HT-29 (cell line): ENCODE measurements at places on chromosomes 16 and 17. TPM values are rescaled to one million over a fixed set of nuclear protein-coding genes. Genes with fewer than 3 reads are reported as not detected.

DNA sequence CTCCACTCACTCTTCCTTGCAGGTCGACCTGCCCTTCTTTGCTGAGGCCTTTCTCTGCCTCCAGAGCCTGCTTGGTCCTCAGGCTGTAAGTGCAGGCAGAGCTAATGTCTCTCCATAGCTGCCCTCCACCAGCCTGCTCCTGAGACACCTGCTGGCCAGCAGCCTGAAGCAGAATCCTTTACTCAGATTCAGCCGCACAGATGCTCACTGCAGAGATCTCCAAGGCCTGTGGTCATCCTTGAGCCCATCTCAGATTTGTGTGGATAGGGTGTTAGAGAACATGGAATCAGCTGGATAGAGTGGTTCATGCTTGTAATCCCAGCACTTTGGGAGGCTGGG is 11.5 kb downstream of the DEXI start:
- no peak for DNase-seq

DNA sequence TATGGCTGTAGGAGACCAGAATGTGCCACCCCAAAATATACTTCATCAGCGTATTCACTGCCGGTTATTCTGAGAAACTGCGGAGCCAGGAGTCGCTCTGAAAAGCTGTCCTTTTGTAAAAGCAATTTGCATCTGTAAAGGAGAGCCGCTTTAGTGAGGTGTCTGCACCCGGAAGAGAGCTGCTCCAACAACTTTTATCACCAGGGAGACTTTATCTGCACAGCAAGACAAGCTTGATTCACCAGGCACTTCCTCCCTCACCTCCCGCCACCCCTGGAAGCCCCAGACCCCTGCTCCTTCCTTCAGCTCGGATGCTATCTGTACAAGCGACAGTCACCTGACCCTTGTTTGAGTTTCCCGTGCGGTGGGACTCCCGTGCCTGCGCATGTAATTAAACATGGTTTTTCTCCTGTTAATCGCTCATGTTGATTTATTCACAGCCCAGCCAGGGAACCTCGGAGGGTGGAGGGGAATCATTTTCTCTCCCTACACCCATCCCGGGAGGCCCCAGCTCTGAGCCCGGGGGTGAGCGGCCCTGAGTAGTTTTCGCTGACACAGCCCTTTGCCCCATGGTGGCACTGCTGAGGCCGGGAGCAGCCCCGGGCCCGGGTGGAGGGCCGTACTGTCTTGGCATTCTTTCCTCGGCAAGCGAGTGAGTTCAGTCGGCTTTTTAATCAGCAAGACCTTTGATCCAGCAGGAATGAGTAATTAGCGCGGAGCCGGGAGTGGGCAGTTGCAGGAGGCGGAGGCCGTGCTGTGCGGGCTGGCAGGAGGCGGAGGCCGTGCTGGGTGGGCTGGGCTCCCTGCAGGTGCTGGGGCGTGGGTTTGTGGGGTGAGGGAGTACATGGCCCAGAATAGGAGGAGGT is 222.7 kb upstream of the CIBAR2 start:
- DNase-seq: peak; percentile 81

DNA sequence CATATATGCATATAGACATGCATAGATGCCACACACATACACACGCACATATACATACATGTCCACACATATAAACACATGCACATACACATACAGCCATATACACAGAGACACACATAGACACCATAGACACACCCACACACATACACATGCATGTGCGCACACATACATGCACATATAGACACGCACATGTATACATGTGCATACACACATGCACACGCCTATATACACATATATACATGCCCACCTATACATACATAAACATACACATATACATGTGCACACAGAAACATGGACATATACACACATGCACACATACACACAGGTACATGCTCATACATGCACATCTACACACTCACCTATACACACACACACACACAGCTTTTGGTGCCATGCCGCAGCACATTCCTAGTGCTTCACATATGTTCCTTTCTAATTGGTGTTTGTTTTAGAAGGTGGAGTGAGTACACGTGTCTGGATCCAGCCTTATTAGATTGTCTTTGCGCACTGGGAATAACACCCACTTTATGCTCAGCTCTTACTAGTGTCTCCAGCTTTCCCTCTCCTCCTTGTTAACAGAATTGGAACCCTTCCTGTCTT is 198.0 kb downstream of the RPTOR start:
- DNase-seq: no peak

GRCh38 chr16:81697616-81698309 is 81.3 kb upstream of the PLCG2 start:
- DNase-seq: no peak

GRCh38 chr17:36877771-36878170 is 59.5 kb upstream of the LHX1 start:
- DNase-seq: no peak

DNA sequence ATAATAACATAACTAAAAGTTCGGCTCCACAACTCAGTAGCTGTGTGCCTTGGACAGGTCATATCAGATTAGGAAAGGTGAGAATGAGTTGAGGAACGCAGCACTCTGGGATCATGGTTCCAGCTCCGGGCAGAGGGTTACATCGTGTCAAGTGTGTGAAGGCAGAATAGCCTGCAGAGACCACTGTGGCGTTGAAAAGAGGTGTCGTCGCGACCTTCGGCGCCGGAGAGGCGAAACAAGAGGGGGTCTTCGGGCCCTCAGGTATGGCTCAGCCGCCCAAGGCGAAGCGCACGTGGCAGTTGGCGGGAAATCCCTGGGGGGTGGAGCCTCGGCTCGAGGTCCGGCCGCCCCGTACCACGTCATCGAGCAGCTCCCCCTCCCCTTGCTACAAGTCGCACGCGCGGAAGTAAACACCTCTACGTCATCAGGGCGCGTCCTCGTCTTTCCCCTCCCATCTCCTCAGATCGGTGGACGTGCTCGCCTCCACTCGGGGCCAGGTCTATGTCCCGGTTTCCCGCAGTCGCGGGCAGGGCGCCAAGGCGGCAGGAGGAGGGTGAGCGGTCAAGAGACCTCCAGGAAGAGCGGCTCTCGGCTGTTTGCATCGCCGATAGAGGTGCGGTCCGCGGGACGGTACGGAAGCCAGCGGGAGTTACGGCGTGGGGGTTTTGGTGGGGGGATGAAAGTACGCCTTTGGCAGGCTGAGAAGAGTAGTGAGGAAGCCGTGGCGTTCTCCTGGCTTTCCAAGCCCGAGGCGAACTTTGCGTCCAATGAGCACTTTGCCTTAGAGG is at the start of gene DHX40:
TSS of gene DHX40 (plus strand) at position 440 of the 788 bp plus-strand sequence. CDS start at position 502, 62 bp downstream.
- DNase-seq: peak; percentile 88

DNA sequence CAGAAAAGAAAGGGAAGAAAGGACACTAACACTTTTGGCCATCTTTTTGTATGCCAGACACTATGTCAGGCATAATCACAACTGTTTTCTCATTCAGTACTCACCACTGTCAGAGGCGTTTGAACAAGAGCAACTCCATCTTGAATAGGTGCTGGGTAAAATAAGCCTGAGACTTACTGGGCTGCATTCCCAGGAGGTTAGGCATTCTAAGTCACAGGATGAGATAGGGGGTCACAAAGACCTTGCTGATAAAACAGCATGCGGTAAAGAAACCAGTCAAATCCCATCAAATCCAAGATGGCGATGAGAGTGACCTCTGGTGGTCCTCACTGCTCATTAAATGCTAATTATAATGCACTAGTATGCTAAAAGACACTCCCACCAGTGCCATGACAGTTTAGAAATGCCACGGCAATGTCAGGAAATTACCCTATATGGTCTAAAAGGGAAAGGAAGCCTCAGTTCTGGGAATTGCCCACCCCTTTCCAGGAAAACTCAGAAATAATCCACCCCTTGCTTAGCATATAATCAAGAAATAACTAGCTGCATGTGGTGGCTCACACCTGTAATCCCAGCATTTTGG is 14.9 kb upstream of the LYRM9 start:
- no peak for DNase-seq

GRCh38 chr16:75081179-75081859 is 35.3 kb downstream of the LDHD start:
- no peak for DNase-seq

The WNT9B gene
- total RNA-seq: 0.28 TPM in 1 of 2 replicates, not detected in the other

DNA sequence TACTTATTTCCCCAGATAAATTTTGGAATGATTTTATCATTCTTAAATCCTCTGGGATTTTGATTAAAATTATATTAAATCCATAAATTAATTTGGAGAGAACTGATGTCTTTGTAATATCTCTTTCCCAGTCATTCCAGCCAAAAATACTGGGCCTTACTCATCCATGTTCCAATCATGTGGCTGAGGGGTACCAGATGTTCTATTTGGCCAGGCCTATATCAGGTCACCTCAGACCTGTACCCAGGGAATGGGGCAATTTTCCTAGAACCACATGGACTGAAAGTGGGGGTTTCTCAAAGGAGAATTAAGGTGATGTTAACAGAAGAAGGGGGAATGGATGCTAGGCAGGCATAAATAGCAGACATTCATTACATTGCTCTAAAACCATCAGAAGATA is 7.5 kb downstream of the SNTB2 start:
- DNase-seq: no peak

The CXCL16 gene
- total RNA-seq: 11.5 and 12.7 TPM in 2 replicates

DNA sequence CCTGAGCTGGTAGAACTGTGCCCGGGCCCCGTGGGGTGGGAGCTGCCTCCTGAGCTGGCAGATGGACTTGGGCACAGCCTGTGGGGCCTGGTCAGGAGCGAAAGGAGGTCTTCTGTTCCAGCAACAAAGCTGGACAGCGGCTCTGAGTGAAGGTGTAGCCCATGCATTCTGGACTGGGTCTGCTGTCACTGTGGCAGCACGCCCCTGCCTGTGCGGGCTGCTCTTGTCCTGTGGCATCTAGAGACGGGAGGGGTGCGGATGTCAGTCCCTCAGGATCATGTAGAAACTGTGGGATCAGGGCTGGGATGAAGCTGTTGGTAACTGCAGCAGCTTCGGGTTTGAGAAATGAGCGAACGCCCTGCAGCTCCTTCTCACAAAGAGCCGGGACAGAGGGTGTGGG is 19.4 kb downstream of the BAIAP2 start:
- no peak for DNase-seq

DNA sequence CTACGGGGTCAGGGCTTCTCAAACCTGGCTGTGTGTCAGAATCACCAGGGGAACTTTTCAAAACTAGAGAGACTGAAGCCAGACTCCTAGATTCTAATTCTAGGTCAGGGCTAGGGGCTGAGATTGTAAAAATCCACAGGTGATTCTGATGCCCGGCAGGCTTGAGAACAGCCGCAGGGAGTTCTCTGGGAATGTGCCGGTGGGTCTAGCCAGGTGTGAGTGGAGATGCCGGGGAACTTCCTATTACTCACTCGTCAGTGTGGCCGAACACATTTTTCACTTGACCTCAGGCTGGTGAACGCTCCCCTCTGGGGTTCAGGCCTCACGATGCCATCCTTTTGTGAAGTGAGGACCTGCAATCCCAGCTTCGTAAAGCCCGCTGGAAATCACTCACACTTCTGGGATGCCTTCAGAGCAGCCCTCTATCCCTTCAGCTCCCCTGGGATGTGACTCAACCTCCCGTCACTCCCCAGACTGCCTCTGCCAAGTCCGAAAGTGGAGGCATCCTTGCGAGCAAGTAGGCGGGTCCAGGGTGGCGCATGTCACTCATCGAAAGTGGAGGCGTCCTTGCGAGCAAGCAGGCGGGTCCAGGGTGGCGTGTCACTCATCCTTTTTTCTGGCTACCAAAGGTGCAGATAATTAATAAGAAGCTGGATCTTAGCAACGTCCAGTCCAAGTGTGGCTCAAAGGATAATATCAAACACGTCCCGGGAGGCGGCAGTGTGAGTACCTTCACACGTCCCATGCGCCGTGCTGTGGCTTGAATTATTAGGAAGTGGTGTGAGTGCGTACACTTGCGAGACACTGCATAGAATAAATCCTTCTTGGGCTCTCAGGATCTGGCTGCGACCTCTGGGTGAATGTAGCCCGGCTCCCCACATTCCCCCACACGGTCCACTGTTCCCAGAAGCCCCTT is 10.9 kb downstream of the STH start:
- DNase-seq: no peak

The EPN3 gene
- total RNA-seq: 25.6 and 25.8 TPM in 2 replicates

DNA sequence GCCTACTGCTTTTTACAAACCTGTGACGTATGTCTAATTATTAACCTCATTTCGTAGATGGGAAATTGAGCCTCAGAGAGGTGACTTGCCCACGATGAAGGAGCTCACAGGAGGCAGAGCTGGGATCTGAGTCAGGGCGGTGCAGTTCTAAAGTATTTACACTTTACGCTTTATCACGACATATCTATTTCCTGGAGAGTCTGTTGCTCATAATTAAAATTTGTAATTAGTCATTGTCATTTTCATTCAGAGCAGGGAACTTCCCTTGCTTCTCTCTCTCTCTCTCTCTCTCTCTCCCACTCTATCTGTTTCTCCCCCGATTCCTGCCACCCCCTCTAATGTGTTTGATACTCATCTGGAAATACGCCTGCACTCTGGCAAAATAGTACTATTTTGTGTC is 5.9 kb downstream of the SLC5A11 start:
- peak; percentile 52 for DNase-seq

- no peak for DNase-seq
Measured at GRCh38 chr17:56793957-56794356, 39.8 kb downstream of the C17orf67 start.

- DNase-seq: no peak
Measured at GRCh38 chr16:84476401-84476800, 28.1 kb downstream of the MEAK7 start.

The KIAA0513 gene
- 0.91 and 1.2 TPM in 2 replicates for total RNA-seq

DNA sequence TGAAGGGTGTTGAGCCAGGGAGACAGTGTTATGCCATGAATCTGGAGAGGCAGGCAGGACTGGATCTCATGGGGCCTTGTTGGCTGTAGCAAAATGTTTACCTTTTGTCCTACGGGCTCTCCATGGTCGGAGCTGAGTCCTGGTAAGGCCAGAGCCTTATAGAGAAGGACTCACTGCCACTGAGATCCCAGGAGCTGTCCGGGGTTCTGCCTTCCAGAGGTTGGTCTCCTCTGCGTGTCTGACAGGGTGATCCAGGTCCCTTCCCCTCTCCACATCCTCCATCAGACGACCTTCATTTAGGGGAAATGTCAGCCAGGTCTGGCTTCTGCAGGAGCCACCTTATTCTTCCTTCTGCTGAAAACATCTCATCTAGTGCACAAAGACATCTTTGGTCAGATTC is 285.2 kb upstream of the N4BP1 start:
- no peak for DNase-seq

DNA sequence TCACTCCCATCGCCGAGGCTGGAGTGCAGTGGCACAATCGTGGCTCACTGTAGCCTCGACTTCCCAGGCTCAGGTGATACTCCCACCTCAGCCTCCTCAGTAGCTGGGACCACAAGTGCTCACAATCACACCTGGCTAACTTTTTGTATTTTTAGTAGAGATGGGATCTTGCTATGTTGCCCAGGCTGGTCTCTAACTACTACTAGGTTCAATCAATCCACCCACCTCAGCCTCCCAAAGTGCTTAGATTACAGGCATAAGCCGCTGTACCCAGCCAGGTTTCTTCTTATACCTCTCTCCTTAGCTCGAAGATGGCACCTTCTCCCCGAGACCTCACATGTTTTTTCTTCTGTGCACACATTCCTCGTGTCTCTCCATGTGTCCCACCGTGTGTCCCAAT is 3.0 kb downstream of the TSPAN10 start:
- DNase-seq: no peak

- no peak for DNase-seq
Measured at GRCh38 chr17:47808036-47808829, 13.4 kb downstream of the OSBPL7 start.
